ENCODE measurements at places on chromosomes 4 and X.

DNA sequence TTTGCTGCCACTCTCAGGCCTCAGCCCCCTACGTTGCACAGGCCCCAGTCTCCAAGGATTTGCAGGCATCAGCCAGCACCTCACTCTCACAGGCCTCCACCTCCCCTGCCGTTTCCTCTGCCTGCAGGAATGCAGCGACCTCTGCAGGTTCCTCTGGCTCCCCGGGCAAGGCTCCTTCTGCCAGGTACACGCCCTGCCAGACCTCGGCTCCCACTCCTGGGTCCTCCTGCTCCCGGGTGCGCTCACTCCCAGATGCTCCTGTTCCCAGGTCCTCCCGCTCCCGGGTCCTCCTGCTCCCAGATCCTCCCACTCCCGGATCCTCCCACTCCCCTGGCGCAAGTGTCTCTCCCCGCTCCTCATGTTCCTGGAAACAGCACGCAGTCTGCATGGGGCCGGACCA is 144.4 kb upstream of the RADX start:
- DNase-seq, result no peak

GRCh38 chr4:146648461-146648783 is 9.7 kb downstream of the POU4F2 start:
- DNase-seq, result no peak

GRCh38 chrX:108642273-108642628 is 94.1 kb downstream of the IRS4 start:
- no peak for DNase-seq

GRCh38 chrX:13373431-13374187 is 53.8 kb upstream of the ATXN3L start:
- no peak for DNase-seq

DNA sequence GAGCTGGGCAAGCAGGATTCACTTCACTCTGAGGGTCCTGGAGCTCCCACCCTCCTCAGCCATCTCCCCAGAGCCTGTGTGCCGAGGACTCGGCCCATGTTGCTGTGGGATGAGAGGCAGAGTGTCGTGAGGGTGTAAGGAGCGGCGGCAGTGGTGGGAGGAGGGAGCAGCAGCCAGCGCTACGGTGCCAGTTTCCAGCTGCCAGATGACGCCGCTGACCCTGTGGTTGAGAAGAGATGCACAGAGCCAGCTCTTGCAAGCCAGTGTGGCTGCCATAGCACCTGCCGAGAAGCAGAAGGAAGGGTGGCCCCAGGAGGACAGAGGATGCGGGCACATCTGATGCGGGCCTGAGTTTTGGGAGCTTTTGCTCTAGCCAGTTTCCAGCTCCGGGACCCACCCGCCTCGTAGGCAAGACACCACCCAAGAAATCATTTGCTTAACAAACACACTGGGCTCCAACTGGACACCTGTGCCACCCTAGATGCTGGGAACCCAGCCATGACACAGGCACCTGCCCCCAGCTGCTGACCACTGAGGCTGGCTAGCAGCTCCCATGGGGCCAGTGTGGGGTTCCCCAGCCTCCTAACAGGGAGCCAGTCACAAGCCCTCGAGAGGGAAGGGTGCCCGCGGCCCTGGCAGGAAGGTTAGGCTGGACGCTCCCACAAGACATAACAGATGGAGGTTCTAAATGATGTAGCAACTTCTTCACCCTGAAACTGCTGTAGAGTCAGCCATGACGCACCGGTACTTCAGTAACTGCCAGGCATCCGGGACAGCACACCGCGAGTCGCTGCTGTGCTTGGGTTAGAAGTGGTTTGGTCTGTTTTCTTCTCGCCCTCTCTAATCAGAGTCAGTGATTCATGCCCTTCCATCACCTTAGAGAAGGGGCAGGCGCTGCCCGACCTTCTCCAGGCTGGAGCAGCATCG is 8.9 kb downstream of the MSANTD1 start:
- no peak for DNase-seq
